PC-3 (cell line): ENCODE measurements at places on chromosomes 13 and 19. TPM values are rescaled to one million over a fixed set of nuclear protein-coding genes. Genes with fewer than 3 reads are reported as not detected.
A peak's percentile ranks its signal among the peaks of the same experiment; 100 is the strongest.

DNA sequence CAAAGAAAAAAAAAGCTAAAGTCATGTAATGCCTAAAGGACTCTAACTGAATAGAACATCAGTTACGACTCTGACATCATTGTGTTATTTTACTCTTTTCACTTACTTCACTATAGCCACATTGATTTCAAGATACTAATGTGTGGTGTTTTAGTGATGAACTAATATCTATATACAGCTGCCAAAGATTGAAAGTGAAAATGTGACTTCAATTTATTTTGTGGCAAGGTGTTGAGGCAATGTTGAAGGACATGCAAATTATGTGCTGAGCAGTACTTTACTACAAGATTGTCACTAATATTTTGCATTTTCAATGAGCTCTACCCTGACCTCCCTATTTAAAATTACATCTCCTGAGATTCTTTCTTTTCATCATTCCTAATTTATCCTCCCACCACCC, 1911.9 kb upstream of the PCDH20 start:
- no peaks in the 10 kb centered on the region for H3K27me3 ChIP-seq
- no peaks in the 10 kb centered on the region for H3K4me1 ChIP-seq
- H3K4me3 ChIP-seq = no peak overlapping the region
- H3K27ac ChIP-seq = no peak overlapping the region

DNA sequence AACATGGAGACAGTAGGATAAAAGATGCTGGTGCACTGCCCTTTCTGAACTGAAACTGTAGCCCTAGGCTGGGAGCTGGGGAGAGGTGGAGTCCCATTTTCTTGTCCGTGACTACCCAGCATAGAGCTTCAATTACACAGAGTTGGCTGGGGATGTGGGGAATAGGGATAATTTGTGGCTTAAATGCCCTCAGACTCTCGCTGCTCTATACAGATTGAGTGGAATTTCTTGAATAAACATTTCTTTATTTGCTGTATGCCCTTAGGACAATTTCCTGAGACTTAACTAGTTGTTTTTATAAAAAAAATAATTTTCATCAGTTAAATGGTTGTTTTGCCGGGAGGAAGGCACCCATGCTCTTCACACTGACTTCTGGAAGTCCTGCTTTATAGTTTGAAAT, 7.2 kb downstream of the IGFL2 start:
- H3K27me3 ChIP-seq = peaks cover 53% of the 10 kb centered on the region
- H3K4me3 ChIP-seq = no peak overlapping the region
- DNase-seq = no peak
- no peak overlapping the region for H3K27ac ChIP-seq
- H3K36me3 ChIP-seq = no peaks in the 10 kb centered on the region
- H3K4me1 ChIP-seq = no peaks in the 10 kb centered on the region

GRCh38 chr13:97124915-97125809, 97.0 kb upstream of the MBNL2 start:
- DNase-seq = peak; percentile 80
- H3K27ac ChIP-seq = peak overlapping the region; percentile 81
- peak overlapping the region; percentile 35; the same call in 1 of the 2 replicates for H3K4me3 ChIP-seq

DNA sequence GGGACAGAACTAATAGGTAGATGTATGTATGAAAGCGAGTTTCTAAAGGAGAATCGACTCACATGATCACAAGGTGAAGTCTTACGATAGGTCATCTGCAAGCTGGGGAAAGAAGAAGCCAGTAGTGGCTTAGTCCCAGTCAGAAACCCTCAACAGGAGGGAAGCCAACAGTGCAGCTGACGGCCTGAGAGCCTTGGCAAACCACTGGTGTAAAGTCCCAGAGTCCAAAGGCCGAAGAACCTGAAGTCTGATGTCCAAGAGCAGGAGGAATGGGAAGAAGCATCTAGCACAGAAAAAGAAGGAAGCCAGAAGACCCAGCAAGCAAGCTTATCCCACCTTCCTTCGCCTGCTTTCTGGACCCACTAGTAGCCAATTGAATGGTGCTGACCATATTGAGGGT, 507.6 kb upstream of the ARGLU1 start:
- no peak for DNase-seq
- H3K4me1 ChIP-seq = no peaks in the 10 kb centered on the region
- H3K27ac ChIP-seq = no peak overlapping the region
- peaks cover 10% of the 10 kb centered on the region for H3K27me3 ChIP-seq
- H3K36me3 ChIP-seq = no peaks in the 10 kb centered on the region

DNA sequence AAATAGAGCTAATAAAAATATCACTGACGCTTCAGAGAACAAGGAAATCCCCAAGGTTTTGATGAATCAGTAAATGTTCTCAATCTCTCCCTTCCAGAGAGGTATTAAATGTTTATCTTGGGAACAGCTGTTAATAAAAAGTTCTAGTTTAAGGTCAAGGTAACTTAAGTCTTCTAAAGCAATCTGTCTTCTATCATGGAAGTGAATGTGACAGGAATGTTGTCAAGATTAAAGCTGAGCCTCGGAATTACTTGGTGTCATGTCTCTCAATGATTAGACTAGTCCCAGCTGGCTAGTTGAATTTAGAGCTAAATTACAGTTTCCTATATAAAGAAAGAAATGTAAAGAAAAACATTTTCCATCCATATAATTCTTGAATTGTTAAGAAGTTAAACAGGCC, 23.4 kb downstream of the ESD start:
- H3K27me3 ChIP-seq = no peaks in the 10 kb centered on the region
- no peak overlapping the region for H3K4me3 ChIP-seq
- H3K27ac ChIP-seq = no peak overlapping the region
- H3K4me1 ChIP-seq = peaks cover 9% of the 10 kb centered on the region

- H3K4me1 ChIP-seq = no peaks in the 10 kb centered on the region
- no peak overlapping the region for H3K4me3 ChIP-seq
- no peaks in the 10 kb centered on the region for H3K27me3 ChIP-seq
- no peaks in the 10 kb centered on the region for H3K36me3 ChIP-seq
- no peak overlapping the region for H3K27ac ChIP-seq
These were observed 50.7 kb downstream of the PCDH17 start for GRCh38 chr13:57682128-57682716.

DNA sequence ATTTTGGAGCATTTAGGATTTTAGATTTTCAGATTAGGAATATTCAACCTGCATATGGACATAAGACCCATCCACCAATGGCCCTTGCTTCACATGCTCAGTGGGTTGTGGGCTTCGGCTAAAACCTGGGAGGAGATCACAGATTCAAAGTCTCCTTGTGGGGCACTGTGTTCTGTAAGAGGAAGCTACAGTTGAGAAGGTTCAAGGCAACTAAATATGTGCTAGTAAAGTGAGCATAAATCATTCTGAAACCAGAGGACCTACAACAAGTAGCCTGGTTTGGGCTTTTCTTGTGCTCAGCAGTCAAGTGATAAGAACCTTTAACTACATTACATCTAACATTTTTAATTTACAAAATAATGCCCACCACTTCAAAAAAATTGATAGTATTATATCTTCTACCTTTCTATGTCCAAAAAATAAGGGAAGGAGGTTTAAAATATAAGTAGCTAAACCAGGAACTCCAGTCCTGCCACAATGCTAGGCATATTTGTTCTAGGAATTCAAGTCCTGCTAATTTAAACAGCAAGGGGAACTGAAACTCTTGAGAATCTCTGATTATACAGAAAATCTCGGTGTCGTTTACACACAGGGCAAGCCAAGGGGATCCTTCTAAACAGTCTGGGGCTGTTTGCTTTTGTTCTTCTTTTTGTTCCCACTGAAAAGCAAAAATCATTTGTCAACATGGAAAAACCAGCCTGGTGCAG, 36.6 kb downstream of the FOXO1 start:
- no peak overlapping the region for H3K27ac ChIP-seq
- no peak overlapping the region for H3K4me3 ChIP-seq
- H3K4me1 ChIP-seq = no peaks in the 10 kb centered on the region
- H3K27me3 ChIP-seq = no peaks in the 10 kb centered on the region

DNA sequence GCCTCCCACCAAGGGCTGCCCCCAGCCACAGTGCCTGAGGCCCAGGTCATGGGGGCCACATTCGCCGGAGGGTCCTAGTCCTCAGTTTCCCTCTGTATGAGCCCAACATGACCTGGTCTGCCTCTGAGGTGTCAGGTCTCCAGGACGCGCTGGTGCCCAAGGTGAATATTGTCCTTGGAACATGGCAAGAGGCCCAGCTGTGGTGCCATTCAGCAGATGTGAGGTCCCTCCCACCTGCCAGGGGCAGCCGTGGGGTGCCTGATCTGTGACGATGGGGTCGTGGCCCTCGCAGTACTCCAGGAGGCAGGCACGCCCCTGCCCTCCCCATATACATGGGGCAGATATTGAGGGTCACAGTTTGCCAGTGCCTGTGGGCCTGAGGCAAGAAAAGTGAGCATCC, 151.9 kb downstream of the KDM4B start:
- H3K27me3 ChIP-seq = no peaks in the 10 kb centered on the region
- H3K27ac ChIP-seq = no peak overlapping the region
- no peak for DNase-seq
- H3K4me3 ChIP-seq = no peak overlapping the region
- H3K4me1 ChIP-seq = no peaks in the 10 kb centered on the region

- H3K36me3 ChIP-seq = no peaks in the 10 kb centered on the region
- H3K4me1 ChIP-seq = no peaks in the 10 kb centered on the region
- H3K4me3 ChIP-seq = no peak overlapping the region
- no peaks in the 10 kb centered on the region for H3K27me3 ChIP-seq
These were observed 795.6 kb downstream of the UQCRFS1 start for GRCh38 chr19:28417361-28417760.

GRCh38 chr19:31018936-31019335, 330.3 kb downstream of the TSHZ3 start:
- H3K4me3 ChIP-seq = no peak overlapping the region
- no peak overlapping the region for H3K27ac ChIP-seq
- no peaks in the 10 kb centered on the region for H3K27me3 ChIP-seq
- no peaks in the 10 kb centered on the region for H3K36me3 ChIP-seq
- H3K4me1 ChIP-seq = no peaks in the 10 kb centered on the region
- no peak for DNase-seq

GRCh38 chr13:45492538-45492937, 27.8 kb downstream of the COG3 start:
- no peak overlapping the region for H3K27ac ChIP-seq
- H3K27me3 ChIP-seq = no peaks in the 10 kb centered on the region
- peaks cover 10% of the 10 kb centered on the region for H3K36me3 ChIP-seq
- H3K4me3 ChIP-seq = no peak overlapping the region

DNA sequence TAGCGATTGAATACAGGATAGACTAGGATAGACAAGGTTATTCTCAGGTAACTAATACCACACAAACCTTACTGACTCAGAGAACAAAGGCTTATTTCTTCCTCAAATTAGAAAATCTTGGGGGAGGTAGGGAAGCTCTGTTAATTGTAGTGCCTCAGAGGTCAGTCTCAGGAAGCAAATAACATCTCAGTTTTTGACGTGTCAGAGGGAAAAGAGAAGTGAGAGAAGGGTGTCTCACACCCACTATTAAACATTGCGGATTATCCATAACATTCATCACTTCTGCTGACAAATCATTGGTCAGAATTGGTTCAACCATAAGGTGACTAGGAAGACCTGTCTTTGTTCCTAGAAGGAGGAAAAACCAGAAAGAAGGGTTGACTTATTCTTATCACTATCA, 579.4 kb upstream of the MIR17HG start:
- H3K27ac ChIP-seq = no peak overlapping the region
- no peaks in the 10 kb centered on the region for H3K27me3 ChIP-seq
- no peak overlapping the region for H3K4me3 ChIP-seq

DNA sequence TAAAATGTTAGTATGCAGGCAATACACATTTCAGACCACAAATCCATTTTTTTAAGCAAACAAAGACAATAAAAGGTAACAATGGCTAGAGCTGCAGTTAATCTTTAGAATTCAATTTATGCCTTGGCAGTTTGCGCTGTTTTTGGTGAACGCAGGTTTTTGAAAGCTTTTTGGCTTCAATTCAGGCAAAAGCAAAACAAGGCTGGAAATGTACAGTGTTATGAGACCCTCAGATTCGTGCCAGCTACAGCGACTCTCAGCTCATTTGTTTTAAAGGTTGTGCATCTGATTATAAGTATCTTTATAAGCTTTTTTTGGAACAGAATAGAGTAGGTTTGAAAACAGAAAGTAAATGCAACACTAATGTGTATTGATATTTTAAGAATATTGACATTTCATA, 63.6 kb upstream of the SOX1 start:
- DNase-seq = no peak
- H3K4me3 ChIP-seq = no peak overlapping the region
- peaks cover 45% of the 10 kb centered on the region for H3K27me3 ChIP-seq
- H3K4me1 ChIP-seq = no peaks in the 10 kb centered on the region

GRCh38 chr13:96200810-96201209, 110.9 kb downstream of the HS6ST3 start:
- no peaks in the 10 kb centered on the region for H3K36me3 ChIP-seq
- H3K4me3 ChIP-seq = no peak overlapping the region
- H3K27ac ChIP-seq = no peak overlapping the region
- no peak for DNase-seq
- H3K27me3 ChIP-seq = peaks cover under 1% of the 10 kb centered on the region; the same call in 1 of the 2 replicates

GRCh38 chr19:10510301-10510802, 6.9 kb downstream of the S1PR5 start:
- H3K4me1 ChIP-seq = peaks cover 8% of the 10 kb centered on the region; the same call in 1 of the 2 replicates
- H3K27me3 ChIP-seq = no peaks in the 10 kb centered on the region
- no peaks in the 10 kb centered on the region for H3K36me3 ChIP-seq
- no peak overlapping the region for H3K4me3 ChIP-seq
- H3K27ac ChIP-seq = no peak overlapping the region
- DNase-seq = peak; percentile 50

DNA sequence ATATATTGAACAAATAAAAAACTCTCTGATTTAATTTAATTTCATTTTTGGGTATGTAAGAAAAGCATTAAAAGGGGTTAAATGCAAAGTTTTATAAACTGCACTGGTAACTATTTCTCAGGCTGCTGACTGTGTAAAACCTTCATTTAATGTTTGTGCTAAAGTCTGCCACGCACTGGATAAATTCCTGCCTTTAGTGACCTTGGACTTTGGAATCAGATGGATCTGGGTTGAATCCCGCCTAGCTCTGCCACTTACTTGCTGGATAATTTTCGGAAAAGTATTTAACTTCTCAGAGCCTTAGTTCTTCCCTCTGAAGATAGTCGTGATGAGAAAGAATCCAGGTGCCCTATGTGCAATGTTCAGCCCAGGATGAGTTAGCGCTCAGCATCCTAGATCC, 58.6 kb downstream of the RASL11A start:
- no peak for DNase-seq
- no peaks in the 10 kb centered on the region for H3K36me3 ChIP-seq
- H3K27me3 ChIP-seq = peaks cover 9% of the 10 kb centered on the region; the same call in 1 of the 2 replicates
- H3K27ac ChIP-seq = no peak overlapping the region

DNA sequence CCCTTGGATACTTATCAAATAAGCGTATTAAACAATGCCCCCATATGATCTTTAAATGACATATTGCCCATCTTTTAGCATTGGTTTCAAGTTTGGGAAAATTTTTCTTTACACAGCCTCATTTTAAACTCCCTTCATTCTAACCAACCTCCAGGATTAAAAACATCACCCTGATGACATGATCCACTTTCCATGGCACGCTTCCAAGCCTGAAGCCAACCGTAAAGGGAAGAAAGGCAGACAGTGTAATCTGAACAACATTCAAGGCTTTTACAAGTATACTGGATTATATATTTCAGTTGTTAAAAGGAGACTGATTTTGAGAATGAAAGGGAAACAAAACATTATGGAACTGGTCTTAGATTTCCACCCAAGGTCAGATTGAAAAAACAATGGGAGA, 1721.9 kb downstream of the OLFM4 start:
- H3K36me3 ChIP-seq = no peaks in the 10 kb centered on the region
- no peak overlapping the region for H3K27ac ChIP-seq
- no peaks in the 10 kb centered on the region for H3K27me3 ChIP-seq
- no peak overlapping the region for H3K4me3 ChIP-seq
- DNase-seq = no peak
- no peaks in the 10 kb centered on the region for H3K4me1 ChIP-seq

Gene RAB3A
- 5.7 and 6.7 TPM in 2 replicates for total RNA-seq

Gene GPR12
- total RNA-seq = not detected in 2 replicates

Gene TNFSF13B
- 2.6 TPM in 1 of 2 replicates, not detected in the other for total RNA-seq

Gene SHC2
- 0.18 TPM in 1 of 2 replicates, not detected in the other for total RNA-seq

Gene KLK8
- total RNA-seq = 2.3 TPM in 1 of 2 replicates, not detected in the other

Gene ZNF578
- not detected in 2 replicates for total RNA-seq

Gene KLK2
- total RNA-seq = not detected in 2 replicates

Gene AMH
- total RNA-seq = 6.0 and 7.7 TPM in 2 replicates

Gene ATP1A3
- total RNA-seq = 4.0 and 8.3 TPM in 2 replicates

Gene TMEM147
- 191 and 206 TPM in 2 replicates for total RNA-seq
